Pulmonary artery endothelial cell (primary cell): ENCODE measurements at places on chromosomes 6 and 20. TPM values are rescaled to one million over a fixed set of nuclear protein-coding genes. Genes with fewer than 3 reads are reported as not detected.

Gene KCNK5
- not detected in 2 replicates for total RNA-seq

Gene NKAPL
- total RNA-seq, result 0.59 and 1.2 TPM in 2 replicates

Gene CST2
- not detected in 2 replicates for total RNA-seq

Gene RAD21L1
- total RNA-seq, result 0.14 and 0.26 TPM in 2 replicates

Gene KIAA1755
- total RNA-seq, result 0.07 TPM in 2 replicates

Gene ENPP4
- 8.7 and 11.9 TPM in 2 replicates for total RNA-seq

Gene VIP
- total RNA-seq, result 0.26 and 0.53 TPM in 2 replicates

Gene EFCAB8
- total RNA-seq, result 0.04 and 0.07 TPM in 2 replicates

DNA sequence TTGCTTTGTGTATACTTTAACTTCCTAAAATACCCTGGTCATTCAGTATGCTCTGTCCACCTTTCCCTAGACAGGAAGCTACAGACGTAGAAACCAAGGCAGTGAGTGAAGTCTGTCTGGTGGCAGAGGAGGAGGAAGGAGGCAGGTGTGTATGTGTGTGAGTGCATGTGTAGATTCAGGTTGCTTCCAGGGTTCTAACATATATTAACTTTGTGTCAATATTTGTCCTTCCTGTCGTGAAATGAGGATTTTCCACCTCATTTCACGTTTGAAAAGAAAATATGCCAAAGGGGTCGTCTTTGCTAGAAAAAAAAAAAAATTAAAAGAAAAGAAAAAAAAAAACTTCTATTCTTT, 411.5 kb downstream of the PKHD1 start:
- no peak for DNase-seq

- DNase-seq, result no peak
Observed at GRCh38 chr6:126341126-126341525, 1.2 kb downstream of the CENPW start.

- DNase-seq, result no peak
Observed at GRCh38 chr6:80331522-80331921, 225.1 kb downstream of the BCKDHB start.

DNA sequence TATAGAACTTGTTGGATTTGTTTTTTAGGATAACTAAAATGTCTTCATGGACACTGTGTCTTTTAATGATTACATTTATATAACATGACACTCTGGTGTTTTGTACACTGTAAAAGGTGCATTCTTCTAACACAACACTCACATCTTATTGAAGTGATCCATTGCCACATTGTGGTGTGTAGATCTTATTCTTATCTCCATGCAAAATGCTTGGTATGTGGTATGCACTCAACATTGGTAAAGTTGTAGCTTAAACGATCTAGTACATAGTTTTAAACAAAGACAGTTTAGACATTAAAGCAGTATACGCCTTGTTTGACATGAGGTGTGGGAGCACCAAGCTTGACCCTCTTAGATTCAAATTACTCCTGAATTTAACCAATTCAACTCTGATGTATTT, 84.7 kb downstream of the SASH1 start:
- DNase-seq, result no peak

DNA sequence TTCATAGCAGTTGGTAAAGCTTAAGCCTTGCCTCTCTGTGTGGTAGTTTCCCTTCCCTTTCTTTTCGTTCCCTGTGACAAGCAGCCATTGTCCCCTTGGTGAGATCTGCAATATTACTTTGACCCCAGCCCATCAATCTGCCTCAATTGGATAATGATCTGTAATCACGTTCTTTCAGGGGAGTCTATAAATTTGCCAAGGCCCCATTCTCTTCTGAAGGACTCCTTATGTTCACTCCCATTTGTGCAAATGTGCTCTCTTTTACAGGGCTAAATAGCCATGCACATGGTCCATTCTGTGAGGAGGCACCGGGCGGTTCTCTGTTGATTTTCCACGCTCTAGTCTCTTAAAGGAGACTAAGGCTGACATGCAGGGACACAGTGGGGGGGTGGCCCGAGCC, 660.4 kb upstream of the SLC35B3 start:
- DNase-seq, result no peak

- DNase-seq, result no peak
Observed at GRCh38 chr20:57618091-57618763, 2.0 kb downstream of the ZBP1 start.

GRCh38 chr6:28224131-28225055, 682 bp upstream of the ZSCAN9 start:
- no peak for DNase-seq

DNA sequence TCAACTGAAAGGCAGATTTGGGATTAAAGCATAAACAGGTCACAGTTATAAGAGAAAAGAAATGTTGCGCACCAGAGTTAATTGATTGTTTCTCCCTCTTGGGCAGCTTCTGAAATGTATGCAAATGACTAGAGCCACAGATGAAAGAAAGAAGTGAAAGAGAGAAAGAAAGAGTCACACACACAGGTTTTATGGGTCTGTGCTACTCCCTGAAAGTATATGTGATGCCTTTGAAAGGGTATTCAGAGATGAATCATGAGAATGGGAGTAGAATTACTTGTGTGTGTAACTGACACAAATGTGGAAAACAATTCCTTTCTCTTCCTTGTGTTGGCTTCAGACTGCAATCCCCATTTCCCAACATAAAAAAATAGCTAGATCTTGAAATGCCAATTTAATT, 196.9 kb downstream of the FOXA2 start:
- DNase-seq, result no peak

GRCh38 chr6:168451805-168452517, 11.0 kb downstream of the SMOC2 start:
- DNase-seq, result no peak

DNA sequence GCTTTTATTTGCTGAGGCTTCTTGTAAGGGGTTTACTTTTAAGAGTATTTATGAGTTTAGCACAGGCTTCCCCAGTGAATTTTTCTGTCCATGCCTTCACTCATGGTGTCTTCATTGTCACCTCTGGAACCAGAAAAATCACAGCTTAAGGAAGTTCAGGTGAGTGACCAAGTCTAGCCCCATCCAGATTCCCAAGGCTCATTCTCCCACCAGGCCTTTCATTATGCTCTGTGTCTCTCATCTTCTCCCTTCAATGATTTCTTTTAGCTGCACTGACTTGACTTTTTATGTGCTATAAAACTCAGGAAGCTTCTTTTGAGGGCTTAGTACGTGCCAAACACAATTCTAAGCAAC, 64.9 kb upstream of the NEDD9 start:
- DNase-seq, result no peak

DNA sequence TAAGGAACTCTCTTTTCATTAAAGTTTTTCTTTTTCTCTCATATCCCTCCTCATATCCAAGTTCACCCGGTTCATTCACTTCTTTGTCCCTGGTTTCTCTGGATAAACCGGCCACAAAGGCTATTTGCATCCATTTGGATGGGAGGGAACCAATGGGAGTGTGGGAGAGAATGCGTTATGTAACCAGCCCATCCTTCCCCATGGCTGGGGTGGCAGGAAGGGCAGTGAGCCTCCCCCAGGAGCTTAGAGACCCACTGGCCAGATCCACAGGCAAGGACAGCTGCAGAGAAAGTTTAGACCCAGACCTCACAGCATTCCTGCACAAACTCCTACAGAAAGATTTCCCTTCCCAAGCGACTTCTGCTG, 10.7 kb downstream of the CASS4 start:
- DNase-seq, result no peak

DNA sequence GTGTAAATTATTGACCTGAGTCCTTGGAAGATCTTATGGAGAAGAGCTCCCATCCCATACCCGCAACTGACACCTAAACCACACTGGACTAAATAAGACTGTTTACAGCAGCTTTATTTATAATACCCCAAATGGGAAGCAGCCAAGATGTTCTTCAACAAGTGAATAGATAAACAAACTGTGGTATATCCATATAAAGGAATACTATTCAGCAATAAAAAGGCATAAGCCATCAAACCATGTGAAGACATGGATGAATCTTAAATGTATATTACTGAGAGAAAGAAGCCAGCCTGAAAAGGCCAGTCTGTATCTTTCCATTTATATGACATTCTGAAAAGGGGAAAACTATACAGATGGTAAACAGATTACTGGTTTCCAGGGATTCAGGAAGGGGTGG, 212.7 kb downstream of the TPBG start:
- DNase-seq, result no peak

GRCh38 chr20:3250091-3250504, 11.1 kb upstream of the SLC4A11 start:
- no peak for DNase-seq

DNA sequence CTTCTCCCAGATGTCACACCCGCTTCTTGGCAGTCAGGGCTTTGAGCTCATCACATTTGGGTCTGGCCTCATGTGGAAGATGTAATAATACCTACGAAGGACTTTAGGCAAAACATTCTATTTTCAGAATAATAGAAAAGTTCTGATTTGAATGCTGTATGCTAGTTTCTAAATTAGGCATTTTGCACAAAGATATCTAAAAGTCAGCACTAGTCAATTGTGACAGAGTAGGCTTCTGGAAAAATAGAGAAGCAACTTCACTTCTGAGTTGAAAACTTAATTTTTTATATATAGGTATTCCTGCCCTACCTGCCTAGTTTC, 38.3 kb upstream of the CD2AP start:
- no peak for DNase-seq

- DNase-seq, result peak; percentile 4
Observed at GRCh38 chr6:17167327-17167979, 65.6 kb downstream of the STMND1 start.

DNA sequence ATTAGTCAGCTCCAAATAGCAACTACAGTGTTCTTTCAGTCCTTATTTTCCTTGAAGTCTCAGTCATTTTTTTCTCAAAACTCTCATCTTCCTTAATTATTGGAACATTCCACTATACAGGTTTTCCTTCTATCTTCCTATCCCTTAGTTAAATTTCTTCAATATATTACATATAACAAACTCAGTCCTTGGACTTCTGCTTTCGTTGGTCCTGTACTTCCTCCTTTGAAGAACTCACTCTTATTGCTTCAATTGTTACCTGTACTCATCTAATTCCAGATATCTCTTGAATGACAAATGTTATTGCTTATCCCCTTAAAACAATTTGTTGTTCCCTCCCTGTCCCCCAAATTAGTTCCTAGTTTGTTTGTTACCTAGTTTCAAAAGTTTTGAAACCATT, 67.7 kb upstream of the NOTCH4 start:
- DNase-seq, result no peak

GRCh38 chr6:25635886-25636317, 16.1 kb upstream of the SCGN start:
- no peak for DNase-seq

GRCh38 chr20:9723501-9724202, 115.2 kb downstream of the PAK5 start:
- DNase-seq, result no peak

DNA sequence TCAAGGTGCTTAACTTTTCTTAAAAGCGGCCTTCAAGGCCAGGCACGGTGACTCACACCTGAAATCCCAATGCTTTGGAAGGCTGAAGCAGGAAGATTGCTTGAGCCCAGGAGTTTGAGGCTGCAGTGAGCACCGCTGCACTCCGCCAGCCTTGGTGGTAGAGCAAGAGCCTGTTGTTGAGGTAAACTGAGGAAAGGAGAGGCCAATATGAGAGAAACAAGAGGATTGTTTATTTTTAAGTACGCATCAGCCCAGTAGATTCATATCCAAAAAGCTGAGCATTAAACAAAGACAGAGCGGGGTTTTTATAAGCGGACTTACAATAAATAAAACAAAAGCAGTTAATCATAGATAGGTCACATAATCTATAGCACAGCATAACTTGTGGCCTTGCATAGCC, 15.0 kb upstream of the GMPR start:
- DNase-seq, result no peak

DNA sequence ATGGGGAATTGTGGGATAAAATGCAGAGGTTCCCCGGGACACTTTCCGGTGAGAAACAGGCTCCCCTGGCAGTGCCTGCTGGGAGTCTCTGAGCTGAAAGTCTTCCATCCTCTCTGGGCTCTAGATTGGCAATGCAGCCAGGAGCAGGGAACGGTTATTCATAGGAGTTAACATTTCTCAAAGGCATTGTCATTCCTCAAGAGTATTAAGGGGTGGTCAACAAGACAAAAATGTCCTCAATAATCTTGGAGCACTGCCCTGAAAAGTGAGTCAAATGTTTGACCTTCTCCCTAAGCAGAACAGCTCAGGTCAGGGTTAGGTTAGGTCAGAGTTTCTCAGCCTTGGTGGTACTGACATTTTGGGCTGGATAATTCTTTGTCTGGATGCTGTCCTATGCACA, 13.2 kb downstream of the BPIFB1 start:
- no peak for DNase-seq

GRCh38 chr20:21643417-21643816, 62.0 kb upstream of the PAX1 start:
- DNase-seq, result no peak

DNA sequence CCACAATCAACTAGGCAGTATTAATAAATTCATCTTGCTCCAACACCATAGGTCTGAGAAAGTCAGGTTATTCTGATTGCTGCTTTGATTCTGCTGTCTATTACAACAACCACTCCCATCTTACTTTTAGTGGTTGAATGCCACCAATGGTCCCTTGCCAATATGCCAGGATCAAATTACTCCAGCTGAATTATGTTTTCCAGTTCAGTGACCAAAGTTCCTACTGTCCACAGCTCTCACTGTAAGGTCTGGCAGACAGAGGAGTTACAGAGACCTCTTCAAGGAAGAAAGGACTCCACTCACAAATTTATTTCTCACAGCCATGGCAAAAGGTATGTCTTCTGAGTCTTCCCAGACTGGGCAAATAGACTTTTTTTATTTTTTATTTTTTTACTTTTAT, 557.0 kb downstream of the HAO1 start:
- DNase-seq, result no peak

DNA sequence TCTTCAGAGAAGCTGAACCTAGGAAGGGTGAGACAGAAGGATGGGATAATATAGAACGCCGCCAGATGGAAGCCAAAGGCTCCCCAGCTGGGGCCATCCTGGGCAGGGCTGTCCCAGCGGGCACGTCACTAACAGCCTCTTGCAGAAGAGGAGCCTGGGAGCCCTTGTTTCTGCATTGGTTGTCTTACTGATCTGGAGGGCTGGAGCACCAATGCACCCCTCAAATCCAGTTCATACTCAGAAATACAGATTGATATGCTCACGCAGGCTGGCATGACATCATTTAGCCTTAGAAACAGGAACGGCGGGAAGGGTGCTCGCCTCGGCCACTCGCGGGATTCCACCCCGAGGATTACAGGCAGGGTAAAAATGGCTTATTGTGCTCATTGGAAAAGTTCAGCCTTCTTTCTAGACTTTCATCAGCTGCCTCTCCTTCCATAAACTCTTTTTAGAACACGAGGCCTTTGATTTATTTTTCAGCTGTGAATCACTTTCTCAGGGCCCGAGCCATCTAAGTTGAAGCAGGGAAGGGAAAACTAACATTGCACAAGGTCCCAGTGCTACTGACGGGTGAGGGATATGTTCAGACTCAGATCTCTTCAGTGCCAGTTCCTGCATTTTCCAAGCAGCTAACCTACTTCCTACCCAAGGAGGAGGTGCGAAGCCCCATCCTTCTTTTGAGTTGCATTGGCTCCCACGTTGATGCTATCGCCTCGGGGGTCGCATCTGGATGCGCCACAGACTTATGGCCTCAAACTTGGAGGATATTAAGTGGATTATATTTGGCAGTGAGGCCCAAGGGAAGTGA, 82.3 kb downstream of the GMPR start:
- DNase-seq, result no peak

DNA sequence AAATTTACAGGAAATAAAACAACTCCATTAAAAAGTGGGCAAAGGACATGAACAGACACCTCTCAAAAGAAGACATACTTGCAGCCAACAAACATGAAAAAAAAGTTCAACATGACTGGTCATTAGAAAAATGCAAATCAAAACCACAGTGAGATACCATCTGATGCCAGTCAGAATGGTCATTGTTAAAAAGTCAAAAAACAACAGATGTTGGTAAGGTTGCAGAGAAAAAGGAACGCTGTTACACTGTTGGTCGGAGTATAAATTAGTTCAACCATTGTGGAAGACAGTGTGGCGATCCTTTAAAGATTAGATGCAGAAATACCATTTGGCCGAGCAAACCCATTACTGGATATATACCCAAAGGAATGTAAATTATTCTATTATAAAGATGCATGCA, 858.0 kb upstream of the FLRT3 start:
- no peak for DNase-seq
